ENCODE measurements at places on chromosomes 16 and 17.

DNA sequence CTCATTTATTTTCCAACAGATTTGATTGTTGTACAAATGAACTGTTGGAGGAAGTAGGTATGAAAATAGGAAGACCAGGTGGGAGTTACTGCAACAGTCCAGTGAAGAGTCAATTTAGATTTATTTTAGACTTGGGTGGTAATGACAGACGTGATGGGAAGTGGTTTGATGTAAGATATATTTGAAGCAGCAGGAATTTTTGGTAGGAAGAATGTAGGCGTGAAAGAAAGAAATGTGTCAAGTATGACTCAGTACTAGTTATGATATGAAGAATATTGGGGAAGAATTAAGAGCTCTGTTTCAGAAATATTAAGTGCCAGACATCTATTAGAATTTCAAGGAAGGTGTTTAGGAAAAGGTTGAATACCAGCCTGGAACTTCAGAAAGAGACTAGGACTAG, 247.9 kb upstream of the AXIN2 start:
- DNase-seq = no peak

DNA sequence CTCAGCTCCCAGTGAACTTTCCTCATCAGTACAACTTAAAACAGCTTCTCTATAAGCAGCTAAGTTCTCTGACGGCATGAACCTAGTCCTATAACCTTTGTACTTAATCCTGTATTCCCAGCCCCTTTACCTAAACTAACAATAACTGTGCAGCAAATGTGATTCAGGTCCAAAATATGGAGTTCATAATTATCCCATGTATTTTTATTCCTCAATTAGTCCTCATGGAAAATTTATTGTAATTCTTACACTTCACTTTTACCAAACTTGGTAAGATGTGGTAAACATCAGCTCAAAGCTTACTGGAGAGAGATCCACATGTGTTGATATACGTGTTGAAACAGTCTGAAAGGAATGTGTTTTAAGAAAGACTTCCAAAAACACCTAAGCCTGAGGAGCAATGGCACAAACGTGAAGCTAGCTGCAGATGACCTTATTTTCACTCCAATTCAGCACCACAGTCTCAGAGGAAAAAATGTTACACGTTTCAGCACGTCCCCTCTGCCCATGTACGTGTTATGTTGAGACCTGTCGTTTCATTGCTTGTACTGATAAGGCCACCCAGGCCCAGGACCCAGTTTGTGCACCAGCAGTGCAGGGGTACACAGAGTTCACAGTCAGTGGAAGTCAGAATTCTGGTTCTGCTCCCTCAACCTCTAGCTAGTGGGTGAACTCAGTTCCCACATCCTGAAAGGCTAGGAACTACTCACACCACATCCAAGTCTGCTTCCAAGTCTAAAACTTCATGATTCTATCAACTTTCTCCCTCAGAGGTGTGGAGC, 7.1 kb downstream of the USP31 start:
- no peak for DNase-seq

DNA sequence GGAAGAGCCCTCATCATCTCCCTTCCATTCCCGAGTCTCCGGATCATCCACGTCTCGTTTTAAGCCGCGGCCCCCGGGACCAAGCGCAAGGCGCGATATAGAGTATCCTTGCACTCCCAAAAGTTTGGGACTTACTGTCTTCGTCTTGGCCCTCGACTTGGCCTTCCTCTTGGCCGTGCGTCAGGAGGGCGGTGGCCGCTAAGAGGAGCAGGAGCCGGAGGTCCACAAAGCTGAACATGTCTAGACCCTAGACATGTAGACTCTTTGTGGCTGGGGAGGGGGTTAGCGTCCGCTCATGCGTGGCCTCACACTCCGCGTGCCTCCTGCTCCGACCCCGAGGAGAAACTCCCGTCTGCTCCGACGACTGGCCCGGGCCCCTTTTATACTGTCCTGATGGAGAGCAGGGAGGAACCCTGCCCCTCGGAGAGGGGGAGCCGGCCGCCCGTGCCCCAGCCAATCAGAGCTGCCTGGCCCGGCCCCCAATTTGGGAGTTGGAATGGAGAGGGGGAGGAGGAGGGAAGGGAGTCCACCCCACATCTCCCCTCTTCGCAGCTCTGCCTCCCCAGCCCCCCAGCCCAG, at the start of gene COL1A1:
Gene COL1A1 (minus strand): TSS at position 356 of the 579 bp plus-strand sequence. CDS start 118 bp downstream, at position 238.
- DNase-seq = no peak

DNA sequence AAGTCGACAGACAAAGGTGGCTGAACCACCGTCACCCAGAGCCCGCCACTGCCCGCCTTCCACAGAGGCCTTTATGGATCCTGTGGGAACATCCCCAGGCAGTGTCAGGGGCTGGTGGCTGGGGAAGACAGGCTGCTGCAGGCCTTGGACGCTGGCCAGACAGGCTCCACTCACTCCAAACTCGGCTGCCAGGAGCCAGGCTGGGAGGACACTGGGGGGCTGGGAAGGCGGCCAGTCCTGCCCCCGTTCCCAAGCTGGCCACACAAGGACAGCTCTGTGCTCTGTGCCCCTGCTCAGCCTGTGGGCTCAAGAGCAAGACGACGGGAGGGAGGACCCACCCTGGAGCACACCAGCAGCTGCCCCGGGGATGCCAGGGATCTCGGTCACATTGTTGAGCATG, 7.6 kb upstream of the LCAT start:
- no peak for DNase-seq

DNA sequence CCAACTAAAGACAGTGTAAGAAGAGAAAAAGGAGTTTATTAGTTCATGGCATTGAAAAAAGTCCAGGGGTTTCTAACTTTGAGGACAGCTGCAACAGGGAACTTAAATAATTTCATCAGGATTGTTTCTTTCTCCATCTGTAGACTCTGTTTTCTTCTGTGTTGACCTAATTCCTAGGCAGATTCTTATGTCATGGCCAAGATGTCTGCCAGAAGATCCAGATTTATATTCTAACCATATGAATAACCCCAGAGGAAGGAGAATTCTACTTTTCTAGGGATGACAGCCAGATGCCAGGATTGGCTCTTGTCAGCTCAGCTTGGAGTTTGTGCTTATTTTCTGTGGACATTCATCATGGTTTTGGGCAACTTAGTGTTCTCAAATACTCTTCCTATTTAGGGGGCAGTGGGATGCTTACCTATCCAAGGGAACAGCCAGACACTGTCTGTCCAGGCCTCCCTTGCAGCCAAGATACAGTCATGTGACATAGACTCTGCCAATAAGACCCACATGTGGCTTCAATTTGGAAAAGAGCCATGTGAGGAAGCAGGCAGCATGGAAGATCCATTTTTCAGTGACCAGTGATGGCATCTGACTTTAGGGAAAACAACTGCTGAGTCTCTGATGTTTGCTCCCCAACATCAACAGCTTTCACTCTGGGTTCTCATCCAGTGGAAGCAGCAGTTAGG, 18.2 kb downstream of the PCTP start:
- no peak for DNase-seq

- no peak for DNase-seq
Measured at GRCh38 chr17:19380481-19381301, 2.4 kb downstream of the MAPK7 start.

DNA sequence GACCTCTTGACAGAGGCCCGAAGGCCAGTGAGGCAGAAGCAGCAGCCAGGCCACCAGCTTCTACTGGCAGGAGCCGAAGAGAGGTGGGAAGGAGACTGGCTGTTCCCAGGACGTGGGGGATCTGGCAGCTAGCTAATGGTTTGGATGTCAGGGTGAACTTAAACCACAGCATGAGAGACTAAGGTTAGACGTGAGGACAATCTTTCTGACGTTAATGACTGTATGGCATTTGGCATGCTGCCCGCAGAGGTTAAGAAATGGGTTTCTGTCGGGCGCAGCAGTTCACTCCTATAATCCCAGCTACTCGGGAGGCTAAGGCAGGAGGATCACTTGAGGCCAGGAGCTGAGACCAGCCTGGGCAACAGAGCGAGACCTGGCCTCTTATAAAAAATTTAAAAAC, 6.3 kb upstream of the KRT13 start:
- DNase-seq = no peak

GRCh38 chr17:70922268-70922667, 752.9 kb downstream of the KCNJ2 start:
- no peak for DNase-seq

GRCh38 chr16:30478766-30479478, 6.4 kb downstream of the ITGAL start:
- no peak for DNase-seq

DNA sequence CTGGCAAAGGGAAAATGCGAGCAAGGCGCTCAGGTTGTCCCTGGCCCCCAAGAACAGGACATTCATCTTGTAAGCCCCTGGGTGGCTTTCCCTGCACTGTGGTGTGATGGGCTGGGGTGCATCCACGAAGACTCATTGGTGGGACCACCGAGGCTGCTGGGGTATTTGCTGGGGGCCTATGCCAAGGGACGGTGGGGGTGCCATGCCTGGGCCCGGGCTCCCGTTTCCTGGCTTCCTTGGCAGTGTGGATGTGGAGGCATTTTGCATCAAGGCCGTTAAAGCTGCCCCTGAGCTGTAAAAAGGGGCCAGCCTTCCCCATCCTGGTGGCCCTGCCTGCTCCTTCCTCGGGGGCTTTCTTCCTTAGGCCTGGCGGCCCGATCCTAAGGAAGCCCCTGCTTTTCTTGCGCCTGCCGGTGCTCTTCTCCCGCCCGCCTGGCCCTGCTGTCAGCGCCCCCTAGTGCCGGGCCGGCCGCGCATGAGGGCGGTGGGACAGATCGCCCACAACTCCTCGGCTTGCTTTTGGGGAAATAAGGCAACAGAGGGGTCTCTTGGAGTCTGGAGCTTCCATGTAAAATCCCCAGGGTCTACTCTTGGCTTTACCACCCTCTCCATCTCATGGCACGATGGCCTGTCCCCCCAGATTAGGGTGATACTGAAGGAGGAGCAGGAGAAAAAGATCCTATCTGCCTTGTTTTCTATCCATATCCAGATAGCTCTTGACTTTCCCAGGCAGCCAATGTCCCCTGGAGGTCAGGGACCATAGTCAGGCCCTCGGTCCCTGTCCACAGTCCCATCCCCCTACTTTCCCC, 9.8 kb upstream of the TBX2 start:
- DNase-seq = no peak
